Kidney (tissue), 22 donors: ENCODE measurements at places on chromosomes 16 and 17.

DNA sequence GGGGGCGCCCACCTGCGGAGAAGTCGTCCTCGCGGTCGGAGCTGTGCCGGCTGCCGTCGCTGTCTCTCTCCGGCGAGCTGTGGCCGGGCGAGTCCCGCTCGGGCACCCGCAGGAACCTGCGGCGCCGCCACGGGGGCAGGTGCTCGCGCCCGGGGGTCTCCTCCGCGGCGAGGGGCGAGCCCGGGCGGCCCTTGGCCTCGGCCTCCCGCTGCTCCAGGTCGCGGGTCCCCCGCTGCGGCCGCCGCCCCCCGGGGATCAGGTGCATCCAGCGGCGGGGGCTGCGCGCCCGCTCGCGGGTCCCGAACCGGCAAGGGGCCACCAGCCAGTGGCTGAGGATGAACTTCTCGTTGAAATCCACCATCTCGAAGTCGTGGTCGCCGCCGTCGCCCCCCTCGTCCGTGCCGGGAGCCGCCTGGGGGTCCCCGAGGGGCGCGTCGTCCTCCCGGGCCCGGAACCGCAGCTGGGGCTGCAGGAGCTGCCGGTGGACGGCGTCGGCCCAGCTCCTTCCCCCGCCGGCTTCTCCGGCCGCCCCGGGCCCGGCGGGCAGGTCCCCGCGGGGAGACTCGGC is 41.4 kb upstream of the BHLHA9 start:
- no peak overlapping the region for H3K4me3 ChIP-seq
- H3K36me3 ChIP-seq, result no peaks in the 10 kb centered on the region
- H3K4me1 ChIP-seq, result no peaks in the 10 kb centered on the region

GRCh38 chr17:66524877-66525276 is 222.5 kb downstream of the PRKCA start:
- H3K27ac ChIP-seq, result no peak overlapping the region
- H3K4me1 ChIP-seq, result peaks cover 7% of the 10 kb centered on the region
- no peak overlapping the region for H3K4me3 ChIP-seq
- no peaks in the 10 kb centered on the region for H3K36me3 ChIP-seq

DNA sequence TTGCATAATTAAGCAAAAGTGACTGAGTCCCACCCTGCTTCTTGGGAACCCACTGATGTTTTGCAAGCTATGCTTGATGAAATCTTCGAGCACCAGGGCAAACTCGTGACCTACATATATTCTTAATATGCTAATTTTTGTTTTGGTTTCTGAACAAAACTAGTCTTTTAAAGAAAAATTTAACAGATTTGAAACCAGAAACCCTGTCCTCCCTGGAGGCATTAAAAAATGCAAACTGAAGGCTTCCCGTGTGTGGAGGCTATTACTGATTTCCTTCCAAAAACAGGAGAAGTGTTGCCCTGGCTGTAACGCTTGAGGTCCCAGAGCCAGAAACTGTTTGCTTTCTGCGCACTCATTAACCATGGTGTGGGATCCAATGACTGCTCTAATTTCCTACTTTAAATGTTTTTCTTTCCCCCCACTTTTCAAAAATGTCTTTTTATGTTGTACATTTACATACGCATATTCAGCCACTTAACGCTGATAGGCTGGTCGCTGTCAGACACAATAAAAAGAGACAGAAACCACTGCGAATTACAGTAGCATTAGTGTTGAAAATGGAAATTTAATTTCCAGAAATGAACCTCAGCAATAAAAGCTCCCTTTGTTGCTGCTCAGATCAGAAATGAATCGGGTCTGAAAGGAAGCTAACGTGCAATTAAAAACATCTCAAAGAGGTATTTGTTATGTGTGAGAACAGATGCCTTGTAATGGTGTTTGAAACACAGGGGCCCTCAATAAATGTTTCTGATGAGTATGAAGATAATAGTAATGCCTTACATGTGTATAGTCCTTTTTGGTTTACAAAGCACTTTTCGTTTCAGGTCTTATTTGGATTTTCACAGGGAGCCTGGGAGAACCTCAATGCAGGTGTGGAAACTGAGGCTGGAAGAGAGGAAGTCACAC is 39.9 kb upstream of the IRX6 start:
- no peaks in the 10 kb centered on the region for H3K36me3 ChIP-seq
- no peak overlapping the region for H3K4me3 ChIP-seq
- H3K27me3 ChIP-seq, result no peaks in the 10 kb centered on the region

GRCh38 chr17:7845359-7846062 is 9.4 kb upstream of the TMEM88 start:
- peak; percentile 62 for DNase-seq
- peak overlapping the region; percentile 99 for H3K27ac ChIP-seq
- H3K4me3 ChIP-seq, result no peak overlapping the region
- H3K27me3 ChIP-seq, result no peaks in the 10 kb centered on the region
- peaks cover 19% of the 10 kb centered on the region for H3K36me3 ChIP-seq
- peaks cover 7% of the 10 kb centered on the region for H3K4me1 ChIP-seq

DNA sequence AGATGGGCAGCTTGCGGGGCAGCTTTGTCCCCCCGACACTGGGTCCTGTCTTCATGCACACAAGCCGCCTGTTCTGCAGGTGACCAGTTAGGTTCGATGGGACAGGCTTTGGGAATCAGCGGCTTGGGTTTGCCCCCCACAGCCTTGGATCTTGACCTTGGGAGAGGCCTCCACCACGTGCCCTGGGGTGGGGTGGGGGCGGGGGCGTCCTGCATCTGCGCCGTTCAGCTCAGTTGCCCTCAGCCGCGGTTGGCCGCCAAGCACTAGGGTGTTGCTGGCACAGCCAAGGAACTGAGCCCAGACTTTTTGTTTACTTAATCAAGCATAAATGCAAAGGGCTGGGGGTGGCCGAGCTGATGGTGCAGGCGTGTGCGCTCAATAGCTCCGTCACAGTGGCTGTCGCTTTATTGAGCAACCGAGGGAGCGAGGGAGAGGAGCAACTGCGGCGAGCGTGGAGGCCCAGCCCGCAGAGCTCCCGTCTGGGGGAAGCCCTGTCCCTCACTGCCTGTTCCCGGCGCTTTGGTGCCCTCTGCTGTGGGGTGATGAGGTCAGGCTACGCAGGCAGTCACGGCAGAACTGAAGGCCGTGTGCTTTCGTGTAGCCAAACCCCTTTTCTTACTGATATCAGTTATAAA is 33.9 kb downstream of the JPH3 start:
- no peaks in the 10 kb centered on the region for H3K27me3 ChIP-seq
- H3K27ac ChIP-seq, result no peak overlapping the region
- no peaks in the 10 kb centered on the region for H3K36me3 ChIP-seq
- no peaks in the 10 kb centered on the region for H3K4me1 ChIP-seq
